Ascending aorta (tissue), 2 donors: ENCODE measurements at places on chromosomes 7 and 10.
A peak's percentile ranks its signal among the peaks of the same experiment; 100 is the strongest.

GRCh38 chr10:13707156-13707881 is 120.6 kb downstream of the PRPF18 start:
- DNase-seq, result peak; percentile 89

DNA sequence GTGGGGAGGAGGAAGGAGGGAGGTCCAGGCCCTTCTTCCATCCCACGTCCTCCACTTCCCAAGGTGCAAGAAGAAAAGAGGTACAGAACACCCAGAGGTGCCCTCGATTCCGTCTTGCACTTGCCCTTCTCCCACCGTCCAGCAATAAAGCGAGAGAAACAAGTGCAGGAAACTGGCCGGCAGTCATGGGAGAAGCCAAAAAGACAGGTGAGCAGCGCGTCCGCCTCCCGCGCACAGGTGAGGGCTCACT is 1.3 kb downstream of the C10orf95 start:
- DNase-seq, result no peak

- DNase-seq, result no peak
These were observed 49.3 kb downstream of the FBXL13 start for GRCh38 chr7:103025341-103025740.

GRCh38 chr7:95718577-95719410 is 53.6 kb upstream of the DYNC1I1 start:
- no peak for DNase-seq
